ENCODE measurements at places on chromosomes 7 and 10. TPM values are rescaled to one million over a fixed set of nuclear protein-coding genes. Genes with fewer than 3 reads are reported as not detected.

GRCh38 chr10:114930320-114930719, 7.7 kb upstream of the TRUB1 start:
- no peak for DNase-seq

WDFY4 gene
- 1.7 TPM for polyA plus RNA-seq

DNA sequence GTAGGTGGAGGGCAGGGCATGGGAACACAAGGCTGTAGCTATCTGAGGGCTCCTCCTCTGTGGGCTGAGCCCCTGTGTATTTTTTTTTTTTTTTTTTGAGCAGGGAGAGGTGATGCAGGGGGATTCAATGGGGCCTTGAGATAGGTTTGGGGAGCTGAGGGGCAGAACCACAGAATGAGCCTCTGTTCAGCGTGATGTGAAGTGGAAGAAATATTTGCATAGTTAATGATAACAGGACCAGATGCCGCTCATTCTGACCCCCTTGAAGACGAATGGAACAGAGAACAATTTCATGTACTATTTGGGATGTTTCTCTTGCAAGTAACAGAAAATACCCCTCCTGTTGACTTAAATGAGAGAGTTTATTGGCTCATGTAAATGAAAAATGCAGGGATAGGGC, 69.7 kb upstream of the EMX2 start:
- no peak for DNase-seq

DNA sequence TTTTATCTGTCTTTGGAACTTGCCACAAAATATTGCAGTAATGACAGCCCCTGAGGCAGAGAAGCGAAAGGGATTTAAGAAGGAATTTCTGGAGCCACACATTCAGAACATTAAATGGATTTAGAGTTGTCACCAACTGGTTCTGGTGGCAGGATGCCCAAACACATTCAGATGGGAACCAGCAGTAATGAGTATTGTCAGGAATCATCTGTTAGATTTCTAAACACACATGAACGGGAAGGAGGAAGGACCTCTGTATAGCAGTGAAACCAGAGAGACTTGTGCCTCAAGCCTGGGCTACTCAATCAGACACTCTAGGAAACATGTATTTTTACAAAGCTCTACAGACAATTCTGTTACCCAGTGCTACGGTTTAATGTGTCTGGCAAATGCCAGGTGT, 103.8 kb upstream of the CCNY start:
- DNase-seq = no peak

DNA sequence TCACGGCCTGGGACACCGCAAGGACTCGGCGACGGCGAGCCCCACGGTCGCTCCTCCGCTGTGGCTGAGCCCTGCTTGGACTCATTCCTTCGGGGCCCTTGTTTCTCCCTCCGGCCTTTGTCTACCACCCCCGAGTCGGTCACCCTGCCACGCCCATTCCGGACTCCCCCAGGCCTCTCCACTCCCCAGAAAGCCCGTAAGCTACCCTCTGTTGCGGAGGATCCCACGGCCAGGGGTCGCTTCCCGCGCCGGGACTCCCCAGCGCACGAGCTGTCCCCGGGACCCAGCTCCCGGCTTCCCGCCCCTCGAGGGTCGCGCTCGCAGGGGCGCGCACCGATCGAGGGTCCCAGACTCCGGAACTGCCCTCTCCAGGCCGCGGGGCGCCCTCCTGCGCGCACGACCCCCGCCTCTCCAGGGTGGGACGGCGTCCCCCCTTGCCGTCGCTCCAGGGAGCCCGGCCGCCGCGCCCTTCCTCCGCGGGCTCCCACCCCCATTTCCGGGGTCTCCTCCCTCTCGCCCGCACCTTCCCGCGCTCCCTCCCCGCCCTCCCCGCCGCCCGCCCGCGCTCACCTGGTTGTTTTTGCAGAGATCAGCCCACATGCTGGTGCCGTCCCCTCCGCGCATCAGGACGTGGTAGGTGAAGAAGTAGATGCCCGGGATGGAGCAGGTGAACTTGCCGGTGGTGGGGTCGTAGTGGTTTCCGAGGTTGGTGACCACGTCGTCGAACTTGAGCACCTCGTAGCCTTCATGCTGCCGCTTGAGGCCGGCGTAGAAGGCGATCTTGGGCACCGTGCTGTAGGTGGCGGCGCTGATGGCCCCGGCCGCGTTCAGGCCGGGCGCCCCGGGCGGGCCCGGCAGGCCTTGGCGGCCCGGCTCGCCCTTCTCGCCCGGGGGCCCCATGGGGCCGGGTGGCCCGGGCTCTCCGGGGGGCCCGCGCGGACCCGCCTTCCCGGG, 1.5 kb downstream of the C1QL3 start:
- no peak for DNase-seq

PAPOLB gene
- polyA plus RNA-seq = 0.05 TPM

OR2A25 gene
- not detected for polyA plus RNA-seq
